ENCODE measurements at places on chromosomes 1 and 21. TPM values are rescaled to one million over a fixed set of nuclear protein-coding genes. Genes with fewer than 3 reads are reported as not detected.

DNA sequence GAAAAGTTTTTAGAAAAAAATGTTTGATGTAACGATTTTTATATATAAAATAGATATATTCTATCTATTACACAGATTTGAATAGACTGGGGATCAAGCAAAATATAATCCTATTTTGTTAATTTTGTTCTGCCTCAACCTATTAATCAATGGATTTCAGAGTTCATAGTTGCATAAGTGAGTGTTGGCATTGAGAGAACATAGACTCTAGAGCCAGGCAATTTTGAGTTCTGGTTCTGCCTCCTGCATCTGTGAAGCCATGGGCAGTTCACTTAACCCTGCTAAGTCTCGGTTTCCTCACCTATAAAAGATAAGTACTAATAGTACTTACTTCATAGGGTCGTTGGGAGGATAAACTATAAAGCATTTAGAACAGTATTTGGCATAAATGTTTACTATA, 13.6 kb upstream of the PKN2 start:
- no peak for DNase-seq

The PLOD1 gene
- total RNA-seq: 56.3 TPM

DNA sequence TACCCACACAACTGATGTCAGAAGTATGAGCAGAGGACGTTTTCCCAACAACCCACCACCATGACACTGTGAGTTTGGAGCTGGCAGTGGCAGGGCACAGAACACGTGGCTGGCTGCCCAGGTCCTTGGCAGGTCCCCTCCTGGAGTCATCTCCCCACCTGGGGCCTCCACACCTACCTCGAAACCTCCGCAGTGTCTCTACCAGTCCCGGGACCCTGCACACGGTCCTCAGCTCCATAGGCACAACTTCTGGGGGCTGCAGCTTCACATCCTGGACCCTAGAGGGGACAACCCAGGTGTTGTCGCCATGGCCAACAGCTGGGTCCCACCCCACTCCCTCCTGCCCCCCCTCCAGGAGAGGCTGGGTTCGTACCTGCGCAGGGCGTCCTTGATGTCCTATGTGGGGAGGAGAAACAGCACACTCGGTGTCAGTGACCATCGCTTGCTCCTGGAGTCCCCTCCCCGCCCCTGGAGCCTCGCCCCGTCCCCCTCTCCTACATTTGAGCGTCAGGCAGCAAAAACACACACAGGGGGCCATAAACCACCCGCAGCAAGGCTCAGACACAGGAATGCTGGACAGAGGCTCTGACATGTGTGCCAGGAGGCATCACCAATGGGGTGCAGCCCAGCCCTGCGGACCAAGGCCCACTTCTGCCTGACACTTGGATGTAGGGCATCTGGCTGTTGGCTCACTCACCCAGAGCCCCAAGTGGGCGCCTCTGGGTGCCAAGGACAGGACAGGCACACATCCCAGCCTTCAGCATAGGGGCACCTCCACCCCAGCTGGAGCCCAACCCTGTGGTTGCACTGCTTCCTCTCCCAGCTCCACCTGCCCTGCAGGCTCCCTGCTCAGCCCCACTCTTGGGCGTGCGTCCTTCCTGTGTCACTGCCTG, 9.6 kb downstream of the TRIM11 start:
- DNase-seq: no peak

- no peak for DNase-seq
These were observed 130.8 kb downstream of the NOS1AP start for GRCh38 chr1:162200096-162200847.

DNA sequence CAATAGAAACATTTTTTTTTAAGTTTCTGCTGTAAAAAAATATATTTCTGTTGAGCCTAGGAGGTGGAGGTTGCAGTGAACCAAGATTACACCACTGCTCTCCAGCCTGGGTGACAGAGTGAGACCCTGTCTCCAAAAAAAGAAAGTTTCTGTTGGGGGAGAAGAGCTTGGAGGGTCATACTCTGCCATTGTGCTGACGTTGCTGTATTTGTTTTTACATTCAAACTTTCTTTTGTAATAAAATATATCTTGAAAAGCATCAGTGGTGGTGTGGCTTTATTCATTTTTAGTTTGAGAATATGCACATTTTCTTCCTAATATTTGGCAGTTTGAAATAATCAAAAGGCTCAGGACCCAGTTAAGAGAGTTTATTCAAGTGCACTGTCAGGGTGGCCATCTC, 64.6 kb downstream of the URB2 start:
- DNase-seq: no peak

- peak; percentile 53 for DNase-seq
These were observed 26.1 kb upstream of the CLSTN1 start for GRCh38 chr1:9849691-9850441.

The MANEAL gene
- total RNA-seq: 8.1 TPM

- DNase-seq: peak; percentile 52
These were observed 100.2 kb downstream of the LRRC53 start for GRCh38 chr1:74412244-74412643.

The FMO1 gene
- not detected for total RNA-seq

DNA sequence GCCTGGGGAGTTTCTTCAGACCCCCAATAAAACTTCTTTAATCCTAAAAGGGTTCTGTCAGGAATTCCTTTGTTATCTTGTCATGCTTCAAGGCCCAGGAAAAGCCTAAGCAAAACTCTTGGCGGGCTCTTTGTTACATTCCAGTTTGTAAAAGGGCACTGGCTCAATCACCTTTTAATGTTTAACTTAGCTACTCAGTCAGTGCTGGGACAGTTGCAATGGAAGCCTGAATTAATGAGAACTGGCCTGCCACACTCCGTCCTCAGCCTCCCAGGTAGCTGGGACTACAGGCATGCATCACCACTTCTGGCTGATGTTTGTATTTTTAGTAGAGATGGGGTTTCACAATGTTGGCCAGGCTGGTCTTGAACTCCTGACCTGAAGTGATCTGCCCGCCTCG, 21.3 kb upstream of the ASB17 start:
- DNase-seq: peak; percentile 3

The SLC2A5 gene
- total RNA-seq: 0.03 TPM

GRCh38 chr21:44854664-44855446, 18.6 kb downstream of the PTTG1IP start:
- no peak for DNase-seq

DNA sequence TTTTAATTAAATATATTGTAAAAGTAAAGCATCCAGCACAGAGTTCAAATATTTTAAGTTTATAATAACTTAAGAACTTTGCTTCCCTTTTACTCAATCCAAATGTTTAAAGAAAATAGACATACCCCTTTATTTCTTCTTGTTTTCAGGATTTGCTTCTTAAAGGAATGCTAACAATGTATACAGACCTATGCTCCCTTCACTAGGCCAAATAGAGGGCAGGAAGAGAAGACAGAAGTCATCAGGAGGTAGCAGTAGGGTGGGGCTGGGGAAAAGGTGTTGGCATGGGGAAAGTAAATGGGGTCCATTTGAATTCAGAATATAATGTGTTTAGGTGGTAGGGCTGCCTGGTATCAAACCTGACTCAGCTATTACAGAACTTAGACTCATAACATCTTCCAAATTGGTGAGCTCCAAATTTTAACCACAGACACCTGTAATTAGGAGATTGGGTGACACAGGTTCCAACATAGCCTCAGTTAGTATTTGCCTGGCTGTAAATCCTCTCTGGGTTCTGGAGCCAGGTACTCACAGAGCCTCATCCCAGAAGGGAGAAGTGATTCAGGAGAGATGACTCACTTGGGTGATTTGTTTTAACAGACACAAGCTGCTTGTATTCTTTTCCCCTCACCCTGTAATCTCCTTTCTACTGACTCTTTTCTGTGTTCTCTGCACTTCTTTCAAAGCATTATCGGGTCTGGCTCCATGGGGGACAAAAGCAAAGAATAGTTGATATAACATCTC, 60.1 kb upstream of the DUSP10 start:
- DNase-seq: peak; percentile 26

GRCh38 chr21:45537746-45538291, 4.4 kb downstream of the SLC19A1 start:
- DNase-seq: no peak

The IFI44 gene
- not detected for total RNA-seq

The RNF19B gene
- 11.9 TPM for total RNA-seq

- no peak for DNase-seq
These were observed 11.8 kb downstream of the PADI3 start for GRCh38 chr1:17260738-17261137.

The F3 gene
- 9.7 TPM for total RNA-seq

The LY9 gene
- not detected for total RNA-seq

The CELA2B gene
- total RNA-seq: not detected

- DNase-seq: peak; percentile 79
These were observed 202.9 kb downstream of the FMN2 start for GRCh38 chr1:240294566-240294965.

The SWT1 gene
- 5.7 TPM for total RNA-seq

DNA sequence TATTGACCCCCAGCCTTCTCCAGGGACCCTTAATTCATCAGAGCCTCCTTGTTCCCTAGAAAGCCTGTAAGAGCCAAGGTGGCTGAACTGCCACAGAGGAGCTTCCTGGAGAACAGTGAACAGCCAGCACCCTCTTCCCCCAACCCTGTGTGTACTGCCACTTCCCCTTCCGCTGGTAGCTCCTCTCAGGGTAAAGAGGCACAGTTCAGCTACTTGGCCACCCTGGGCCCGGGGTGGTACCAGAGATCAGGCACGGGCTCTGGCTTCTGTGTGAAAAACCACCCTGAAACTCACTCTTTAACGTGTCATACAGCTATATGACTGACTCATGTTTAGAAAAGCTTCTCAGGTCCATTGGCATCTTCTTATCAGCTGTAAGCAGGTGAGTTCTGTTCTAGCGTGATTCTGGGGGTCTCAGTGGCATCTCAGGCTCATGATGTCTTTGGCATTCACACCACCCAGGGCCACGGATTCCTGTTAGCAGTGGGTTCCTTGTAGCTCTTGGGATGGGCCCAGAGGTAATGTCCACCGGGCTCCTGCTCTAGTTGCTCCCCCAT, 22.4 kb downstream of the ARMH1 start:
- DNase-seq: no peak

- no peak for DNase-seq
These were observed 12.7 kb upstream of the RWDD3 start for GRCh38 chr1:95221306-95221705.

- no peak for DNase-seq
These were observed 8.7 kb upstream of the HAX1 start for GRCh38 chr1:154263465-154264332.

GRCh38 chr1:86499987-86500593, 31.4 kb downstream of the CLCA1 start:
- peak; percentile 93 for DNase-seq

GRCh38 chr1:219651993-219652392, 39.1 kb upstream of the ZC3H11B start:
- DNase-seq: no peak

The C1orf141 gene
- not detected for total RNA-seq

DNA sequence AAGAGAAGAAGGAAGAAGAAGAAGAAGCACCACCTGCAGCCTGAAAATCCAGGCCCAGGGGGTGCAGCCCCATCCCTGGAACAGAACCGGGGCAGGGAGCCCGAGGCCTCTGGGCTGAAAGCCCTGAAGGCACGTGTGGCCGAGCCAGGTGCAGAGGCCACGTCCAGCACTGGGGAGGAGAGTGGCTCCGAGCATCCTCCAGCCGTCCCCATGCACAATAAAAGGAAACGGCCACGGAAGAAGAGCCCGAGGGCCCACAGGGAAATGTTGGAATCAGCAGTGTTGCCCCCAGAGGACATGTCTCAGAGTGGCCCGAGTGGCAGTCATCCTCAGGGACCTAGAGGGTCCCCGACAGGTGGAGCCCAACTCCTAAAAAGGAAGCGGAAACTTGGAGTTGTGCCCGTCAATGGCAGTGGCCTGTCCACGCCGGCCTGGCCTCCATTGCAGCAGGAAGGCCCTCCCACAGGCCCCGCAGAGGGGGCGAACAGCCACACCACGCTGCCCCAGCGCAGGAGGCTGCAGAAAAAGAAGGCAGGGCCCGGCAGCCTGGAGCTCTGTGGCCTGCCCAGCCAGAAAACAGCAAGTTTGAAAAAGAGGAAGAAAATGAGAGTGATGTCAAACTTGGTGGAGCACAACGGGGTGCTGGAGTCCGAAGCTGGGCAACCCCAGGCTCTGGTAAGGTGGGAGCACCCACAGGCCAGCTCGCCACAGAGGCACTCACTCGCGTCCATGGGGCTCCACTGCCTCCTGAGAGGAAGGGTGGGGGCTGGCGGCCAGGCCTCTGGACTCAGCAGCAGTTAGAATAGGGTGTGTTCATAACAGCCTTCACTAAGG, 28.4 kb downstream of the RRP1B start:
- DNase-seq: no peak

The SH2D1B gene
- total RNA-seq: not detected

GRCh38 chr21:43369124-43369523, 57.8 kb downstream of the SIK1 start:
- no peak for DNase-seq

The SRSF4 gene
- 54.4 TPM for total RNA-seq

- no peak for DNase-seq
These were observed 41.3 kb upstream of the PTGFRN start for GRCh38 chr1:116868385-116868784.

DNA sequence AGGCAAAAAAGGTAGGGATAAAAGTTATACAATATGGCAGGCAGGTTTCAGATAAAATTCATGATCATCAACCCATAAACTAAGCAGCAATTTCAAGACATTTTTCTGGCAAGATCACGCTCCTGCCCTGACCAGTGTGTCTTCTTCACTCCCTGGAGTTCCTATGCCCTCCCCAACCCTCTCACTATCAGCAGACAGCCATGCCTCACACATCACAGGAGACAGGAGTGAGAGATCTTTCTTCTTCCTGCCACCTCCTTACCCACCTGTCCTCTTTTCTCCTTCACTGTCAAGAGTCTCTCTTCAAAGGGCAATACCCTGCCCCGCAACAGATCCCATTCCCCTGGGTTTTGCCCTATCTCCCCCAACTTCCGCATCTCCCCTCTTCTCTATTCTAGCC, 28.4 kb downstream of the COA6 start:
- no peak for DNase-seq

The THEM5 gene
- not detected for total RNA-seq

- DNase-seq: no peak
These were observed 5.4 kb upstream of the ZBTB8A start for GRCh38 chr1:32533792-32534327.

The TPTE gene
- not detected for total RNA-seq

DNA sequence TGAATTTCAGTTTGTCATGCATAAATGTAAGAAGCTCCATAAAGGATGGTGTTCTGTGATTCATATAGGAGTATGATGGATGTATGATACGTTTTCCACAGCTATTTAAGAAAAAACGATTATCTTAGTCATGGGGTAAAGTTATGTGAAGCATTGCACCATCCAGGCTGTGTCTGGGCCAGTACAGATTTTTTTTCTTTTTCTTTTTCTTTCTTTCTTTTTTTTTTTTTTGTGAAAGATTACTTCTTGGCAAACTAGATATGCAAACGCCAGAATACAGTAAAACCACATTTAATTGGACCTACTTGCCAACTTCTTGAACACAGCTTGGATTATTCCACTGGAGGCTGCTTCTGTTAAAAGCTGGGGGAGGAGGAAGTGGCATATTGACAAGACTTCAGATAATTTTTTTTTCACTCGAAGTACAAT, 14.9 kb downstream of the ZBTB18 start:
- no peak for DNase-seq

The CELA3B gene
- not detected for total RNA-seq

The KCNA3 gene
- 3.0 TPM for total RNA-seq

GRCh38 chr1:212440419-212440818, 7.7 kb downstream of the NENF start:
- no peak for DNase-seq

The ADAM30 gene
- not detected for total RNA-seq

- DNase-seq: no peak
These were observed 19.0 kb downstream of the FBXO28 start for GRCh38 chr1:224132901-224133300.
